ENCODE measurements at places on chromosomes 2 and 18.

DNA sequence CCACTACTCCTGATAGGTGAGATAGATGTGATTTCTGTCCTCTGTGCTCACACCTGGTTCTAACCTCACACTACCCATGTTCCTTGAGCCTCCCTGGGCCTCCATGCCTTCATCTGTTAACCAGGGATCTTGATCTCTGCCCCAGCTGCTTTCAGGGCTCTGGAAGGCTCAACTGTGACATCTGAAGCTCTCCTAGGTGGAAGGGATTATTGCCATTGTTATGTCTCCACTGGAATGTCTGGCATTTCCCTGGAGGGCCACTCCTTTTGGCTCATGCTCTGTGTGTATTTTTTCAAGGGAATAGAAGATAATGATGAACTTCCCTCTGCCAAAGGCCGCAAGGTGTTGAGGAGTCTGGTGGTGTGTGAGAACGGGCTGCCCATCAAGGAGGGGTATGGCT lies 41.2 kb downstream of the PCARE start:
- DNase-seq: peak; percentile 22

- DNase-seq: no peak
Measured at GRCh38 chr2:207113414-207113813, 52.3 kb downstream of the KLF7 start.

DNA sequence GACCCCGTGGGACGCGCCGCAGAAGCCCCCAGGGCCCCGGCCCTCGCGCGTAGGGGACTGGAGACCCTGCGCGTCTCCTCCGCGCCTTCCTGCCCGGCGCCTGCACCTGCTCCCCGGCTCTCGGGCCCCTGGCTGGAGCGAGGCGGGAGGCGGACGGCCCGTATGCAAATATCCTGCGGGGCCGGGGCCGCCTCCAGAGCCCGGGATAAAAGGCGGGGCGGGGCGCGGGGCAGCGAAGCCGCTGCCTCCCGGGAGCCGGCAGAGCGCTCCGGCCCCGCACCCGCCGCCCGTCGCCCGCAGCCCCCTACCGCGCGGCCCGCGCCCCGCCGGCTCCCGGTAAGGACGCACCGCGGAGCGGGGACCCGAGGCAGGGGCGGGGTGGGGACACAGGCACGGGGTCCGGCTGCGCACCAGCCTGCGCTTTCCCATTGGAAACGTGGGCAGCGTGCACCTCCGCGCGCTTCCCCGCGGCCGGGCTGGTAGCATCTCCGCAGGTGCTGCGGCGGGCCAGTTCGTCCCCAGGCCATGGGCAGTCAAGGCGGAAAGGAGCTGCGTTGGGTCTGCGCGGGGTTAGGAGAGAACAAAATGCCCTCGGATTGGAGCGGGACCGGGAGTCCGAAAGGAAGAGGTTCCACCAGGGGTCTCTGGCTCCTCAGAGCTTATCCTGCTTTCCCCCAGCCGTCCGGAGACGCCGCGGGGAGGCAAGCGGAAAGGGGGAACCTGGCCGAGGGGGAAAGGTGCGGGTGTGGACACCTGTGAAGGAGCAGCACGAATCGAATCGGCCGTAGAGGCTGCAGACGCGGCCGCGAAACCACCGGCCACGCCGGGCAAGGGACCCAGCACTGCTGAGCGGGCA lies at the start of gene ATP6V1C2:
ATP6V1C2 (plus strand) TSS at position 235 of the 856 bp plus-strand sequence. CDS start 1,220 bp downstream, outside the sequence.
- DNase-seq: no peak

DNA sequence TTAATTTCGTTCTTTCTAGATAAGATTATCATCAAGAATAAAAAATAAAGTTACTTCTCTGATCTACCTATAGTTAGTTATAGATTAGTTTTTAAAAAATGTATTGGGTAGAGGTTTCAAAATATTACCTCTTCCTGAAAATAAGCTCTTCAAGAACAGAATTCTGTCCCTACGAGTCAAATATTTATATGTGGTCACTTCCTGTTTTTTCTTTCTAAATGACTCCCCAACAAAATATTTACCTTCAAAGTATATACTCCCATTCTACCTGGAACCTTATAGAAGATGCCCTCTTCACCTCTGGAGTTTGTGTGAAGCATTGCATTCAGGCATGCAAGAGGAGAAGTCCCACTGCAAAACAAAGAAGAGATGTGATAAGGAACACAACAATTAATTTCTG lies 72.3 kb downstream of the ASXL2 start:
- DNase-seq: no peak

GRCh38 chr18:50902797-50903196 lies 23.9 kb downstream of the ME2 start:
- no peak for DNase-seq

DNA sequence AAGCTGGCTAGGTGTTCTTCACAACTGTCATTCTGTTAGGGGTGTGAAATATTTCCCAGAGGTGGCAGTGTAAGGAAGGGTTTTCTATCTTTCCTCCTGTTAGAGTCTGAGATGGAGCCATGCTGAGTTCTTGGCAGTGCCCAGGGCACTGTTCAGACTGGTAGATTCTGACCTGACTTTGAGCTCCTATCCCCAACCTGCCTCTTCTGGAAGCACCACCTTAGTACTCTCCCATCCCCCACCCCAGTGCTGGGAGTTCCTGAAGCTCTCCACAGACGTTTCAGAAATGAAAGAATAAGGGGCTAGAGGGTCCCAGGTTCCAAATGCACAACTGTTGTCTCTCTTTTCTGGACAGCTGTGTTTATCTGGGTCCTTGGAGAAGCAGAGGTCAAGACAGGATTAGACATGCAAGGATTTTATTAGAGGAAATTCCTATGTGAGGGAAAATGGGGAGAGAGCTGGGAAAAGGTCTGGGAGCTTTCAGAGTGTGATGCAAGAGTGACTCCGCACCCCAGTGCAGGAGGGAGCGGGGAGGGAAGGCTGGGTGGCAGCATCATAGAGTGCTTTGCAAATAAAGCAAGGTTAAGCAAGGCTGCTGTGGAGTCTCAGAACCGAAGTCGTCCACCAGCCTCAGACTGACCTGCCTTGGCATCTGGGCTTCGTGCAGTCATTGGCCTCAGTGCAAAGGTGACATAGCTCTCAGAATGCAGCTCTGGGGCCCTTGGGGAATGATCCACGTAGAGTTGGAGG lies 75.5 kb downstream of the SLC4A3 start:
- DNase-seq: no peak

DNA sequence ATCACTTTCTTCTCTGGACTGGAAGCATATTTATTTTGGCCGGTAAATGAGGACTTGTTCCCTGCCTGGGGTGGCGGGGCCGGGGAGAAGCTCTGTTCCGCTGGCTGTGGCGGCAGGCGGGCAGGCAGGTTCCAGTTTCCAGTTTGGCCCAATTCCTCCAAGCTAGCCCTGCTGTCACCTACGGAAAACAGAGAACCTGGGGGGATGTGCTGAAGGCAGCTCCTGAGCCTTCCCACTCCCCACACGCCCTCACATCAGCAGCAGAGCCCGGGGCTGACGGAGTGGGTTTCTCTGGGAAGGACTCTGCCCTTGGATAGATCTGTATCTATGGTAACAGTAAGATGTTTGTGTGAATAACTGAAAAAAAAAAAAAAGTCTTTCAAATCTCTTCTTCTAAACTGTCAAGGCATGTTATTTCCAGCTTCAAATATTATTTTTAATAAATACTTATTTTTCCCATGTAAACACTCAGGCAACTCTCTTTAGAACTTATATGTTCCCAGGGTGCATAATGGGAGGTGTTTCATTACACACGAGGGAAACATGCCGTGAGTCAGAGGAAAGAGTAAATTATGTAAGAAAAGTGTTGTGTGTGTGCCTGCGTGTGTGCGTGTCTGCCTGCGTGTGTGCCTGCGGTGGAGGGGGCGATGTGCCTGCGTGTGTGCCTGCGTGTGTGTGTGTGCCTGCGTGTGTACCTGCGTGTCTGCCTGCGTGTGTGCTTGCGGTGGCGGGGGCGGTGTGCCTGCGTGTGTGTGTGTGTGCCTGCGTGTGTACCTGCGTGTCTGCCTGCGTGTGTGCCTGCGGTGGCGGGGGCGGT lies 116.1 kb upstream of the ZNF516 start:
- DNase-seq: peak; percentile 61

DNA sequence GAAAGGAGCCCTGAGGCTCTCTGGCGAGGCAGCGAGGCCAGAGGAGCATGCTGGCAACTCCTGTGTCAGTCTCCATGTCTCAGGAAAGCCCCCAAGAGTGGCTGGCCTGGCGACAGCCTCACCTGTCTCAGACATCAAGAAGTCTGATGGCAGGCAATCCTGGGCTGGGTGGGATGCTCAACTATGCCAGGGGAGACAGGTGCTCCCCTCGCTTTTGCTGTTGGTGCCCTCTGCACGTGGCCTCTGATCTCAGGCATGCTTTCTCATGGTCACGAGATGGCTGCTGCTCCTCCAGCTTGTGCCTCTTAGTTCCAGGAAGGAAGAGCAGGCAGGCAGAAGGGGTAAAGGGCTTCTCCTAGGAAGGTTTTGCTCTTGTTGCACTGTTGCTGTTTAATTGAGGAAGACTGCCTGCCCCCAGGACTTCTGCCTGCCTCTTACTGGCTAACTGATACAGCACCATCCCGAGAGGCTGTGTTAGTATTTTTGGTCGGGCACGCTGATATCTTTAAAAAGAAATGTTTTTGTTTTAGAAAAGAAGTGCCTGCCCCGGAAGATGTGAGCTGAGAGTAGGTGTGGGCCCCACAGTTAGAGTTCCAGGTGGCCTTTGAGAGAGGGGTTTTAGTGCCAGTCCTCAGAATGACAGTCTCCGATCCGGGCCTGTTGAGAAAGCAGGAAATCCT lies 344.8 kb upstream of the HS6ST1 start:
- DNase-seq: no peak

GRCh38 chr2:117470311-117471095 lies 344.0 kb upstream of the DDX18 start:
- DNase-seq: no peak

DNA sequence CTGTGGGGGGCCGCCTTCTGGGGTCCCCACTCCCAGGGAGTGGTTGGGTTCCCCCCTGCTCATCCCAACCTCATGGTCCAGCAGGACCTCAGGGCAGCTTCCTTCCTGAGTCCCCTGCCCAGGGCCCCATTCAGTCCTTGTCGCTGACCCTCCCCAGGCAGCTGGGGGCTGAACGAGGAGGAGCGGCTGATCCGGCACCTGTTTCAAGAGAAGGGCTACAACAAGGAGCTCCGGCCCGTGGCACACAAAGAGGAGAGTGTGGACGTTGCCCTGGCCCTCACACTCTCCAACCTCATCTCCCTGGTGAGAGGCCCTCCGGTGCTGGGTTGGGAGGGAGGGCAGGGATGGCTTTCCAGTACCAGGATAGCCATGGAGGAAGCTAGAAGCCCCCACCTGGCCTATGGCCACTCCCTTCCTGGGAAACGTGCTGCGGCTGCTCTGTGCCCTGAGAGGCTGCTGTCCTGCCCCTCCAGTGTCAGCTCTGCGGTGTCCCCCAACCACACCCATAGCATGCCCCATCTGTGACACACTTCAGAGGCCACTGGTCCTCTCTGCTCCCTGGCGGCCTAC lies 497 bp downstream of the CHRND start:
- DNase-seq: no peak

DNA sequence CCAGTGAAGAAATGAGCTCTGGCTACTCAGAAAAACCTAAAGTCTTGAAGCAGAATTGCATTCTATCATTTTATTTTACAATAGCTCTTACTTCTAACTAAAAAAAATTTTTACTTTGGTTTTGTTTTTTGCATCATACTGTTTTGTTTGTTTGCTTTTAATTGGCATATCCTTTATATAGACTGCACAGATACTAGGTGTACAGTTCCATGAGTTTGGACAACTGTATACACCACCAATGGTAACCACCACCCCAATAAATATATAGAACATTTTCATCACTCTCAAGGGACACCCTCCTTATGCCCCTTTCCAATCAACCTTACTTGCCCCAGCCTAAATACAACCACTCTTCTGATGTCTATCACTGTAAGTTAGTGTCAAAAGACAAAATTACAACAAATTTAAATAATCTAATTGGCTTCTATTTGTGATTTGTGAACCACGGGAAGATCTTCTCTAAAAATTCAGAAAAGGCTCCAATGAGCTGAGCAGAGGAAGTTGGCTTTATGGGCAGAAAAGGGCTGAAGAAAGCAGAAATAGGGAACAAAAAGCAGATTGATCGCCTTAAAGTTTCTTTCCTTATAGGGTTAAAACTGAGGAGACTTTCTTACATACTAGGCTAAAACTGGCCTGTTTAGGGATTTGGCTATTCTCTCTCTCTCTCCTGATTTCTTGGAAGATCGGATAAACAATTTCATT lies 22.2 kb upstream of the SOS1 start:
- DNase-seq: no peak

GRCh38 chr18:10201659-10202058 lies 252.8 kb upstream of the APCDD1 start:
- DNase-seq: no peak

DNA sequence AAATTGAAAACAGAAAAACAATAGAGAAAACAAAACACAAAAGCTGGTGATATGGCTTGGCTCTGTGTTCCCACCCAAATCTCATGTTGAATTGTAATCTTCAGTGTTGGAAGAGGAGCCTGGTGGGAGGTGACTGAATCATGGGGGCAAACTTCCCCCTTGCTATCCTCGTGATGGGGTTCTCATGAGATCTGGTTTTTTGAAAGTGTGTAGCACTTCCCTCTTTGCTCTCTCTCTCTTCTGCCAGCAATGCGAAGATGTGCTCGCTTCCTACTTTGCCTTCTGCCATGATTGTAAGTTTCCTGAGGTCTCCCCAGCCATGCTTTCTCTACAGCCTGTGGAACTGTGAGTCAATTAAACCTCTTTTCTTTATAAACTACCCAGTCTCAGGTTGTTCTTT lies 112.3 kb upstream of the UXS1 start:
- no peak for DNase-seq

DNA sequence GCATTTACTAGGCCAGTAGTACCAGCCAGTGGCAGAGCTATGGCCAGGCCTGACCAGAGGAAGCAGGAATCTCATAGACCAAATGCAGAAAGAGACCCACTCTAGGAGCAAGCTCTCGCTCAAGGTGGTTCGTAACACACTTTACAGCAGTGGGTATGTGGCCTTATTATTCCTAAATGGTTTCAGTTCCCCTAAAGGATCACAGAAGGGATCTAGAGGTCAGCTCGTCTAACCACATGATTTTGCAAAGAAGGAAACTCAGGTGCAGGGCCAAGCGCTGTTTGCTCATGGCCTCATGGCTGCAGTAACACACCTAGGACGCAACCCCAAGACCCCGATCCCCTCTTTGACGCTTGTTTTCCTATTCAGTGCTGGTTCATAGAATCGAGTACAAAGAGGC lies 65.5 kb upstream of the ATG16L1 start:
- DNase-seq: no peak

- no peak for DNase-seq
Measured at GRCh38 chr2:196750291-196750923, 49.1 kb downstream of the GTF3C3 start.

- DNase-seq: no peak
Measured at GRCh38 chr2:67408346-67408745, 11.2 kb downstream of the ETAA1 start.

- DNase-seq: no peak
Measured at GRCh38 chr2:158101384-158101926, at the start of gene UPP2. TSS of gene UPP2 (plus strand) at chr2:158101876. CDS start at chr2:158102064, 188 bp downstream.

DNA sequence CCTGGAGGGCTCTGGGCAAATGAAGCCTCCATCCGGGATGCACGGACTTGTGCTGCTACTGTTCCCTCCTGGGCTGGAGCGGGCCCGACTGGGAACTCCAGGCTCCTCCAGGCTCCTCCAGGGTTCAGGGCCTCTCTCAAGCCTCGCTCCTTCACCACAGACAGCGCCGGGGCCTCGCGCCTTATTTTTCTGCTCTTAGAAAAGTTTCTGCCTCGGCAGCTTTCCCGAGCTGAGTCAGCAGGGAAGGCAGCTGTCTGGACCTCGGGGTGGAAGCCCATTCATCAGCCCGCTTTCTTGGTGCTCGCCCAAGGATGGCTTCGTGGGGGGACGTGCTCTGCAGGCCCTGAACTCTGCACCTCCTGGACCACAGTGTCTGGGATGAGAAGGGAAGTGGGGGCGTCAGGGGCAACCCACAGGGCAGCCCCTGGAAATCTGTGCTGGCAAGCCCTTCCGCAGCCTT lies 12.9 kb upstream of the TEX51 start:
- DNase-seq: peak; percentile 28

GRCh38 chr2:79935771-79936657 lies 368.5 kb downstream of the LRRTM1 start:
- DNase-seq: peak; percentile 84
